ENCODE measurements at places on chromosomes 16 and 17.
A peak's percentile ranks its signal among the peaks of the same experiment; 100 is the strongest.

- ATAC-seq = no peak
These were observed 460.0 kb downstream of the HS3ST3B1 start for GRCh38 chr17:14760719-14761411.

DNA sequence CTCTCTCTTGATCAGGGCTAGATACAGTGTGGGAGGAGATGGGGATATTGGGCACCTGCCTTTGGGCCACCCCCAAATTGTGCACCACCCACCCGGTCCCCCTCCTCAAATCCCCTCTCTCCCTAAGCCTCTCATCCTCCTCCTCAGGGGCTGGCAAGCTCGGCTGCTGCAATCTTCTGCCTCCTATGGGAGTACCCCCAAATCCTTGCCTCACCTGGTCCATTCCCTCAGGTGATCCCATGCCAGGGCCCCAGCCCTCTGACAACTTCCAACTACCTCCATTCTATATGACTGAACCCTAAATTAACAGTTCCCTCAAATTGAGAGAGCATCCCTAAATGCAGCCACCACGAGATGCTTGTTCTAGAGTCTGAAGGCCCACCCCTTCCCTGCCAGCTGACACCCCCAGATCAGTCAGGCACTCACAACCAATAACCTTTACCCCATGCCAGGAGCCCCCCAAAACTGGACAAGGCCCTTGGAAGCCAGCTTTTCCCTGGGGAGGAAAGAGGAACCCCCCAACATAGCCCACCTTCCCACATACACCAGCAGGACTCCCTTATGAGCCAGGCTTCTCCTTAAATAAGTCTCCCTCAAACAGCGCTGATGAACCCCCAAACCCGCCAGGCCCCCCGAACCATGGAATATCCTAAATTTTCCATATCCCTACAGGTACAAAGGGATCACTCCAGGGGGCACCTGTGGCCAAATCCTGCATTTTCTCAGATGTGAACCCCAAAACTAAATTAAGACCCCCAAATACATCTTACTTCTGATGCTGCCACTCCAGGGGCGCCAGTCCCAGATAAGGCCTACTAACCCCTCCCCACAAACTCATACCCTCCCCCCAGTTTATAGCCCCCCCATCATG, 3.2 kb downstream of the DLG4 start:
- ATAC-seq = no peak

DNA sequence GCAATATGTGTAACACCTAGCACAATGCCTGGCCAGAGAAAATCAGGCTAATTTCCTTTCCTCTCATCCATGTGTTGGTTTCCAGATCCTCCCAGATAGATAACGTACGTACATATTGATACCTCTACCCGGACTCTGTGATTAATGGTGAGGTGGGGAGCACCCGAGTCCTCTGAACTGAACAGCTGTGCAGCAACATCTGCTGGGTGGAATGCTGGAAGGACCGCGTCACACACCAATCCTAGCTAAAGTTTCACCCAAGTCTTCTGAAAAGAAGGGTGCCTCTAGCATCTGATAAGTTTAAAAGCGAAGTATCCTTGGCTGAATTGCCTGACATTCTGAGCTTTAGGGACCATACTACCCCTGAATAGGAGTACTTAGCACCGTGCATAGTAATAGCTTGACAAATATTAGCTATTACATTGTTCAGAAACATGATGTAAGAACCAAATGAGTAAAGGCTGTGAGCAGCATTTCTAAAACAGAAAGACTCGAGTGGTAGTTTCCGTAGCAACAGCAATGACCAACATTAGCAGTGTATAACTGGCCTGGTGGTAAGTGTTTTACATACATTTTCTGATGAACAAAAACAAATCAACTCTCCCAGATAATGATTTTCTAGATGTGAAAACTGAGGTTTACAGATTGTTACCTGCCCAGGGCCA, 91.4 kb downstream of the SYCE1L start:
- ATAC-seq = no peak

DNA sequence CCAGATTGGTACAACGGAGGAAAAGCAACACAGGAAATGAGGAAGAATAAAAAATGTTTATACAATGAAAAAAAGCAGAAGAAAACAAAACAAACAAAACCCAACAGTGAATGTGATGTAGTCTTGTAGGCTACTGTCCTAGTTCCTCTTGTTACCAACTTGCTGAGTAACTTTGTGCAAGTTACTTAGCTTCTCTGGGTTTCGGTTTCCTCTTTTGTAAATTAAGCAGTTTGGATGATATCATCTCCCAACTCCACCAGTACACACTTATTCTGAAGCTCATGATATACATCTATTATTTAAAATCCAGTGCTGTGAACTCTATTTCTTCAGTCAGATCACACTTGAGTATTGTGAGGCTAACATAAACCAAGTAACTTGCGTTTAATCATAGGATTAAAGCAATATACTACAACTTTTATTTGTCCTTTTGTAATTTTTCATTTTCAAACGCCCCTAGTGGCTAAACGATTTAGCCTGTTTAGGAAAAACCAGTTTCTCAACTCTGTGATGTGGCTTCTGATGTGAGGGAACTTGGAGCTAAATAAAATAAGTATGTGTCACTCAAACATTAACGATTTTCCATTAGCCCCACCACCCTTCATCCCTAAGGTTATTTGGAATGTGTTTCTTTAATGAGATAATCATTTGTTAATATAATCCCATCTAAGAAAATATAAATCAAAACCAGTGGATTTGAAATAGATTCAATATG, 1.4 kb upstream of the UNK start:
- peak; percentile 12 for ATAC-seq

GRCh38 chr16:51523400-51523799, 372.3 kb upstream of the SALL1 start:
- no peak for ATAC-seq

DNA sequence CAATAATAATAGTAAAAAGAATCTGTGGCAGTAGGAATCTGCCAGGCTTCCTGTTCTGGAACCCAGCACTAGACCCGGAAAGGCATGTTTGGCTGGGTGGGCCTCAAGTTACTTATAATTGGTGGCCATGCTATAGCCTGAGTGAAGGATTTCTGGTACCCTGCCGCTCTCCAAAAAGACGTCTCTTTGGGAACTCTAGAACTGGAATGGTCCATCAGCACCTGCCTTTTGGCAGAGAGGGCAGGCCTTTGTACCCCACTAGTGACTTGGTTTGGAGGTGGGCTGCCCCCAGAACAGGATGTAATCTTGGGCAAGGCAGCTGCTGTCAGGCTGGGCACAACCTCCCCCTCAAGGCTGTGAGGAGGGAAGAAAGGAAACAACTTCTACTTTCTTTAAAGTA, 29.3 kb upstream of the ST6GALNAC1 start:
- no peak for ATAC-seq

GRCh38 chr17:42408061-42408460, 15.0 kb downstream of the CAVIN1 start:
- ATAC-seq = no peak

GRCh38 chr16:49200223-49200820, 81.3 kb downstream of the CBLN1 start:
- ATAC-seq = no peak

DNA sequence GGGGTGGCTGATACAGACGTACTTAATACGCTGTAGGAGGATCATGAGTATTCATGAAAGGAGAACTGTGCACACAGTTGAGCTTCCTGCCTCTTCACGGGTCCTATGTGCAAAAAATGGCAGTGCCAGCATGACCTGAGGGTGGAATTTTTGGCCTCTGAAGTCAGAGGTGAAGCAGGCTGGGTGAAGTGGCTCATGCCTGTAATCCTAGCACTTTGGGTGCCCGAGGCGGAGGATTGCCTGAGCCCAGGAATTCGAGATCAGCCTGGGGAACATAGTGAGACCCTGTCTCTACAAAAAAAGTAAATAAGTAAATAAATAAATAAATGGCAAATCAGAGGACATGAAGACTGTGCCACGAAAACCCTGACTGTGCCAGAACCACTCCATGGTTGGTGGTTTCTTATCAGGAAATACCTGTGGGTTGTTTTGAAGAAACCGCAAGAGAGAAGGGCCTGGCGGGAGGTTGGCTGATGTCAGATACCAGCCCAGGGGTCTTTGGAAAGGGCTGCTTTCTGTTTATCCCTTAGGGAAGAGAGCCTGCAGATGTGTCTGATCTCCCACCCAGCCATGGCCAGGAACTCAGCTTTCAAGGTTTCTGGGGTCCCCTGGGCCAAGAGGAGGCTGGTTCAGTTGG, 3.4 kb downstream of the ASPSCR1 start:
- ATAC-seq = no peak

DNA sequence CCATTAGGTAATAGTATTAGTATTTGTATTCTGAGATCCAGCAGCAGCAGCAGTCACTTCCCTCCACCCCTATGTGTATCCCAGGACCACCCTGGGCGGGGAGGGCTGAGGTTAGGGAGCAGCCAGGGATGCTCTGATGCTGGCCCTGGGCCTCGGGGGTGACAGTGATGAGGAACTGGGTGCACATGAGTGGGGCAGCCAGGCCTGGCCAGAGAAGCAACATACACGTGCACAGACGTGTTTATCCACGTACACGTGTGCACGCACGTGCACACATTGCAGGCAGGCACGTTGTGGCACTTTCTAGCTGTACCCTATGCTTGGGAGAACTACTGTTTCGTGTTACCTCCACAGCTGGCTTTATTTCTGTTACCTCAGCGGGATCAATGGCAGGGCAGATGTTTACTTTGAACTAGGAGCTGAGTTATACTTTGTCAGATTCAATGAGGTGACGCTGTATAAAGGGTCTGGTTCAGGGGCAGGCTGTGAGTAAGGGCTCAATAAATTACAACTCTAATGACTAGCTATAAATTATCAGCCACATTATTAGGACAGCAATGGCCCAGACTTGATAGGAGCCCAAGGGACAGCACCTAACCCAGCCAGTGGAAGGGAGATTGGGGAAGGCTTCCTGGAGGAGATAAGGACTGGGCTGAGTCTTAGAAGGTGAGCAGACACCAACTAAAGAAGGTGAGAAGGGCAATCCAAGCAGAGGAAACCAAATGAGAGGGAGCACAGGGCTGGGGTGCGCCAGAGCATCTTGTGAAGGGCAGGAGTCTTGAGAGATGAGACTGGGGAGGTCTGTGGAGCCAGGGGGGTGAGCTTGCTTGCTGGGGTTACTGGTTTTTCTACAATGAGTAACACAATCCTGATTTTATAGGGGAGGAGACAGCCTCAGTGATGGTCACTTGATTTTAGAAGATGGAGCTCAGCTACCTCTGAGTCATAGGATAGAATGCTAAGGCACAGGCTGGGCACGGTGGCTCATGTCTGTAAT, 22.4 kb upstream of the CA4 start:
- no peak for ATAC-seq

GRCh38 chr17:76683921-76684745, 26.6 kb downstream of the MXRA7 start:
- ATAC-seq = no peak

- ATAC-seq = peak; percentile 4
These were observed 762 bp downstream of the CDK12 start for GRCh38 chr17:39461926-39462569.

DNA sequence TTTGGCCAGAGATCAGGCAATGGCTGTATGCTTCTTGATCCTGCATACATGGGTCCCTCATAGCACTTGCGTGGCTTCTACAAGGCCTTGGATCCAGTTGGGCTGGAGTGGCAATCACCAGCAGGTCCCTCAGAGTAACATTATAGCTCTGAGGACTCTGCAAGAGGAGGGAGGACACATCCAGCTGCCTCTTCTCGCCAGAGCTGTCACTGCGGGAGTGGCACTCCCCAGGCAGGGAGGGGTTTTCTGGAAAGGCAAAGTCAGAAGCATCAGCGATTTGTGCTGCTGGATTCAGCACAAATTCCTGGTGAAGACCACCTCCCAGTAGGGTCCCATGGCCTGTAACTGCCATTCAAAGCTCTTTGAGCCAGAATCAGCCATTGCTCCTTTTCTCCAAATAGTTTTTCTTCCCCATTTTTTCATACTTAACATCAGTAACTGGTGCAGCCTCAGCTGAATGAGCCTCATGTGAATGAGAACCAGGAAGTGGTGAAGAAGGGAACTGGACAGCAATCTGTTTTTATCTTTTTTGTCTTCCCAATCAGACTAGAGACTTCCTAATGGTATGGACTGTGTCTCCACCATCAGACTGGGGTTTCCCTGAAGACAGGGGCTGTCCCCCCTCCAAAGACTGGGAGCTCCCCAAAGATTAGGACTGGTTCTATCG, 40.6 kb upstream of the HOXB13 start:
- no peak for ATAC-seq

GRCh38 chr17:62876063-62876462, 67.9 kb upstream of the MARCHF10 start:
- ATAC-seq = no peak

DNA sequence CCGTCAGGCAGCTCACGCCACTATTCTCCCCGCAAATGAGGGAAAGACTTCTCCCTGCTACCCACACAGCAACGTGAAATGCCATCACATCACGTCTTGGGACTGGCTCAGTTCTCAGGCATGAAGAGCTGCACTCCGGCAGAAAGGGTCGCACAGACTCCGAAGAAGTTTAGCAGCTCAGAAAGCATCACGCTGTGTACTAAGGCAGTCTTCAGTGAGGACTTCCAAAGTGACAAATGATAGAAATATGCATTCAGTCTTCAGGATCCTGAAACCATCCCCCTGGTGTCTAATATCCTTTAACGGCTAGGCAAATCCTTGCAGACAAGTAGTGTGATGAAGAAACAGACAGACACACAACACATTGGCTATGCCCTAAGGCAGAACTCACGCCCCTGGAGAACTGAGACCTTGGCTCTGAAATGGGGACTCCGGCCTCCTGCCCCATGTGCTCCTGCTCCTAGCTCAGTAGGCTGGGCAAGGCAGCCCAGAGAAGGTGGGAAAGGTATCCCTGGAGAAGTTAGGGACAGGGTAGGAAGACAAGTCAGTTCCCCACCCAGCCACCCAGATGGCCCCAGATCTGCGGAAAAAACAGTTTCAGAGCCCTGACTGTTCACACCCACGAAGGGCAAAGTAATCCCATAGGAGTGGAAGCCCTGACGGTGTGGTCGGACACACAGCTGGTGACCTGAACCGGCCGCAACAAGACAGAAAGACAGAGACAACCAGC, 1.6 kb downstream of the XYLT1 start:
- ATAC-seq = no peak

DNA sequence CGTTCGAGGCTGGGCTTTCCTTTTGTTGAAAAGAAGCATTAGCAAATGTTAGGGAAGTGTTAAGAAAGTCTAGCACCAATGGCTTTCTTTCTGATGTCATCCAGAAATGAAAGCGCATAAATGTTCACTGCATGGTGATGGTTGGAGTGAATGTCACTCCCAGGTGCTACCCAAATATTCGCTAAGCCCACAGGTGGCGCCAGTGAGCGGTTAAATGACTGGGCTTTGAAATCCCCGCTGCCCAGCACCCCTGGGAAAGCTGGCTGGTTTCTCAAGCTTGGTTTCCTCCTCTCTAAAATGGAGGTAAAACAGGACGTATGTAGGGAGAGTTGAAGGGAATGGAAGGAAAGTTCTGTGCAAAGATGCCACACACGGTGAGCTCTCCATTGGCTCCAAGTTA, 104.4 kb downstream of the IRX5 start:
- ATAC-seq = no peak
